ENCODE measurements at places on chromosomes 7 and 10. TPM values are rescaled to one million over a fixed set of nuclear protein-coding genes. Genes with fewer than 3 reads are reported as not detected.

The SH2B2 gene
- 1.1 TPM for total RNA-seq

The FGL2 gene
- total RNA-seq, result 79.6 TPM

The LIPJ gene
- total RNA-seq, result not detected

The OR9A2 gene
- total RNA-seq, result not detected

The HTRA1 gene
- total RNA-seq, result 133 TPM

The SKIDA1 gene
- total RNA-seq, result 3.9 TPM

The PRLHR gene
- not detected for total RNA-seq

The FAM221A gene
- 10.7 TPM for total RNA-seq

The PNLIPRP2 gene
- total RNA-seq, result not detected

The ETV1 gene
- total RNA-seq, result 6.5 TPM

The CNPY1 gene
- total RNA-seq, result not detected

The GJD4 gene
- not detected for total RNA-seq

The TYSND1 gene
- total RNA-seq, result 9.8 TPM
